ENCODE measurements at places on chromosomes 2 and 18.

- DNase-seq: peak; percentile 57
Observed at GRCh38 chr2:30276455-30276911, 45.1 kb downstream of the LBH start.

- DNase-seq: no peak
Observed at GRCh38 chr2:178478130-178478438, 316 bp downstream of the FKBP7 start.

DNA sequence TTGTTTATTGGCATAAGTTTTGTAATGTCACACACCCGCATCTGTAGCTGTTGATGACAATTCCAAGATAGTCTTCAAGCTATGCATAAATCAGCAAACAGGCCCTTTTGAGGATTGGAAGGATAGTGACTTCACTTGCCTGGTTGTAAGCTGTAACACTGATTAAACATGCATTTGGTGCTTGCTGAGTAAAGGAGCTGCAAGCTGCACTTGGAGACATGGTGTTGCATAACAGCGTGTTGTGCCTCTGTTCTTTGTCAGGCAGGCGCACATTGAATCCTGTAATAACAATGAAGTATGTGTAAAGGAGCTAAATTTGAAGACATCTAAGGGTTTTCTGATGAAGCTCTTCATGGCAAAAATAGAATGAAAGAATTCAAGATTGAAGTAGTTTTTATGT, 68.7 kb upstream of the TTC27 start:
- no peak for DNase-seq

GRCh38 chr2:241001413-241002274, 3.2 kb downstream of the SNED1 start:
- no peak for DNase-seq

- DNase-seq: no peak
Observed at GRCh38 chr2:219272995-219273394, 6.2 kb upstream of the DNAJB2 start.

DNA sequence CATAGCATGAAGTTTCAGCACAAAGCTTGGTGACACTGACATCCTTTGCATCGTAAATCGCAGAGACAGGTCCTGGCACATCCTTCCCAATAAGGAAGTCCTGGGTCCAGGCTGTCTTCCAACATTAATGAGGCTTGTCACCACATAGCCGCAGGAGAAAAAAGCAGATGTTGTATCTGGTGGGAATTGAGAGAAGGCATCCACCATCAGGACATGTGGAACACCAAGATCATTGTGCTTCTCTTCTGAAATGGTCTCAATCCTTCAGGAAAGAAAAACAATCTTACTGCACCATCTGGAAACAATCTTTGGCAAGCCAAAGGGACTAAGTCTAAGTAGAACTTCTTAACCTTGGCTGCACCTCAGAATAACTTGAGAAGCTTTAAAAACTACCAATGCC, 119.0 kb upstream of the ARHGAP28 start:
- no peak for DNase-seq

DNA sequence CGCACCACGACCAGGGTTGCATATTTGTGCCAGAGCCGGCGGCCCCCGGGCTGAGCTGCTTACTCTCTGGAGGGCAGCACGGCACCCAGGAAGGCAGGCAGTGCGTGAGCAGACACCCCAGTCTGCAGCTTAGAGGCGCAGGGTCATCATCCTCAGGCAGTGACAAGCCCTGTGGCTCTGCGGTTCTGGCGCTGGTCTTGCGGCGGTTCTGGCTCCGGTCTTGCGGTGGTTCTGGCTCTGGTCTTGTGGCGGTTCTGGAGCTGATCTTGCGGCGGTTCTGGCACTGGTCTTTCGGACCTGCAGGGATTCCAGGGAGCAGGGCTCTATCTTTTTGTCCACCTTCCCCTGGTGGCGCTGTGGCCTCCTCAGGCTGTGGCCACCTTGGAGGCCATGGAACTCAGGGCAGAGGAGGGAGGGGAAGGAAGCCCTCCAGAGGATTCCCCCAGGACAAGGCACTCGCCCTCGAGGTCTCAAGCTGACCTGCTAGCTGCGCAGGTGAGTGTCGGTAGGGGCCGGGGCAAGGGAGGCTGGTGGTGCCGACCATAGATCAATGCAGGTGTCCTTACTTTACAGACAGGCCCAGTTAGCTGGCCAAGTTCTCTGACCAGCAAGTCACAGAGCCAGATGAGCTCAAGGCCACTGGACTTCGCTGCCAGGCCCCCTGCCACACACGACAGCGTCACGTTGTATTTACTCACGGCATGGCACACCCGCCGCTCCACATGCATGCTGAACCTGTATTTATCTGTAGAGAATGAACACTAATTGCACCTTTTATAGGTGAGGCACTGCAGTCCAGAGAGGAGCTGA, 14.9 kb downstream of the ESPNL start:
- DNase-seq: no peak

DNA sequence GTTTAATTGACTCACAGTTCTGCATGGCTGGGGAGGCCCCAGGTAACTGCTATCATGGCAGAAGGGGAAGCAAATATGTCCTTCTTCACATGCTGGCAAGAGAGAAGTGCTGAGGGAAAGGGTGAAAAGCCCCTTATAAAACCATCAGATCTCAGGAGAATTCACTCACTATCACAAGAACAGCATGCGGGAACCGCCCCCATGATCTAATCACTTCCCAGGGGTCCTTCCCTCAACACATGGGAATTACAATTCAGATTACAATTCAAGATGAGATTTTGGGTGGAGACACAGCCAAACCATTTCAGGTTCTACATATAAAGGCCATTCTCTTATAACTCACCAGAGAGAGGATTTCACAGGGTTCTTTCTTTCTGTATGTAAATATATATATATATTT, 62.9 kb downstream of the VRK2 start:
- DNase-seq: no peak

- DNase-seq: peak; percentile 54
Observed at GRCh38 chr2:218658671-218659257, 659 bp downstream of the ZNF142 start.

GRCh38 chr2:232592772-232593395, 40.5 kb upstream of the EFHD1 start:
- peak; percentile 12 for DNase-seq

GRCh38 chr2:62475172-62476011, 30.6 kb downstream of the TMEM17 start:
- DNase-seq: no peak

GRCh38 chr2:100903534-100904258, 83.8 kb downstream of the NPAS2 start:
- DNase-seq: no peak

GRCh38 chr2:85579266-85579935, 2.0 kb downstream of the VAMP8 start:
- no peak for DNase-seq

DNA sequence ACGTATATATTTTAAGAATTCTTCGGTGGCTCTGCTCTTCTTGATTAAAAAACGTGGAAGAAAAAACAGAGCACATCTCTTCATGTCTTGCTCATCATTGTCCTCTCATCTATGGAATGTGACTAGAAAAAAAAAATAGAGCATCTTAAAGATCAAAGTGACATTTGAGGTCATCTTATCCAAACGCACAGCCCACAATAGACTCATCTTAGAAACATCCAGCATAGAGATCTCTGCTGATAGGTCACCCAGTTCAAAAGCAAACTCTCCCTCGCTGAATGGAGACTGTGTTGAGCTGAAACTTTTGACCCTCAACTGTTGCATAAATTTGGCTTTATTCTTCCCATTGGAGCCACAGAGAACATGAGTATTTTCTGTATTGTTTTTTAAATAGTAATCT, 65.2 kb downstream of the CMPK2 start:
- DNase-seq: no peak

- no peak for DNase-seq
Observed at GRCh38 chr2:101251844-101252407, 760 bp upstream of the CNOT11 start.

- no peak for DNase-seq
Observed at GRCh38 chr2:168633895-168634294, 168.5 kb upstream of the NOSTRIN start.

GRCh38 chr2:92073815-92074548, 2797.2 kb upstream of the TEKT4 start:
- no peak for DNase-seq

GRCh38 chr2:23355001-23355400, 30.0 kb upstream of the KLHL29 start:
- DNase-seq: no peak

GRCh38 chr2:172408143-172408766, 19.1 kb upstream of the ITGA6 start:
- DNase-seq: no peak

GRCh38 chr2:16139663-16140615, 199.6 kb downstream of the MYCN start:
- DNase-seq: no peak

DNA sequence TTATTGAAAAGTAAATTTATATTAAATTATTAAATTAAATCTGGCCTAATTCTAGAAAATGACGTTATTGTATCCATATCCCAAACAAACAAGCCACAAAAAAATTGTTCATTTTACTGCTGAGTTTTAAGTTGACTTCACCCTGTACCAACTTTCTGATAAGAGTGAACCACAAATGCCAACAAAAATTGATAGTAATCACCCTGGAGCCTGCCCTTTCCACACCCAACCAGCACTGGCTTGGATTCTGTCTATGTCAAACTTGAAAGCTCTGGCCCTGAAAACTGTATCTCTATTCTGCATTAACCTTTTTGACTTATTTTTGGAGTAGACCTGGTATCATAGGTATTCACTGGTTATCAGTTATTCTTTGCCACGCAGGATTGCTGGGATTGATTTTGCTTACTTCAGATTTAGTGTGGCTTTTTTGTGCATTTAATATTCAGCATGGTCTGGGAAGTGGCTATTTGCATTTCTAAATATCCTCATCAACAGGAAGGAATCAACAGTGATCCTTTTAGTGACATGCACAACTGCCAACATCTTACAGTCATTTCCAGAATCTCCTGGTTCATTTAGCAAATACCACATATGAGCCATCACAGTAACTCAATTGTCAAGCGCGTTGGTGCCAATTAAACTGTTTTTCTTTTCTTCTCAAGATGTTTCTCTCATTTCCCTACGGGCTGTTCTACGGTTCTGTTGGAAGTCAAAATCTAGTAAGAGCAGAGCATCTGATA, 11.4 kb upstream of the SRBD1 start:
- DNase-seq: no peak

- no peak for DNase-seq
Observed at GRCh38 chr2:183964565-183964964, 633.8 kb upstream of the ZNF804A start.

DNA sequence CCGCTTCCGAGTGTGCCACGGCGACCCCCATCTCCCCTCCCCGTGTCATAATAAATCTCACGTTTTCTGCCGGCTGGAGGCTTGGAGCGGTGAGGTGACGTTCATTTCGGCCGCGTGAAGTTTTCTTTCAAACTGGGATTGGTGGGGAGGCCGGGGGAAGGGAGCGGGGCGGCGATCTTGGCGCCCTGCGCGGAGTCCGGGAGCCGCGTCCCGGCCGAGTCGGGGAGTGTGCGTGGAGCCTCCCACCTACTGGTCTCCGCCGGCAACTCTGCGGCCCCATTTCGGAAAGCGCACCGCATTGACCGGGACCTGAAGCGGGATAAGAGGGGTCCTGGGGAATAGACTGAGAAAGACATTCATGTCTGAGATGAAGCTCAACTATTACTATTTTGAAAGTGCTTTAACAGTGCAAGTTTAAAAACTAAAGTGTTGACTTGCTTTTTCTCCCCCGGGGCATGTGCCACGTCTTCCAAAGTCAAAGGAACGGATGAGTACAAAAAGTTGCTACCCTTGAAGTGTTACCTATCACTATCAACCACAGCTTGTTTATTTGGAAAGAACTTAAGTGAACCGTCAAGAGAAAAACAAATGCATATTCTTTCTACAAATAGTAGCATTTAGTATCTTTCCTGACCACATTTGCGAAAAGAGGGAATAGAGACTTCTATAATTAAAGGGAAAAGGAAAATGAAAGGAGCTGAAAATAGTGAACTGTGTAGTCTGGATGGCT, 818 bp upstream of the IKZF2 start:
- DNase-seq: no peak

DNA sequence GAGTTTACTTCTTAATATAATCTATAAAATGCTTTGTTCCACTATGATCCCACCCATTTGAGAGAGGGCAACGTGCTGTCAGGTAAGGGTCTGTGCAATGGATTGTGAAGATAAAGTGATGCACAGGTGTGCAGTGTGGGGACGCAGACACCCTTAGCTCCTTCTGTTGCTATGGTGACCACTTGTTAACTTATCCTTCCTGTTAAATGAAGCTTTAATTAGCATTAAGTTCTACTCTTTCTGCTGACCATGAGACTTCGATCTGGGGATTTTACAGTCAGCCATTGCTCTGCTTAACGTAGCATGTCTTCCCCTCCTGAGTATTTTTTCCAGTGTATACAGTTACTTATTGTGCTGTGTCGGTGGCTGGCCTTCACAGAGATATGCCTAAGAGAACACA, 23.1 kb upstream of the ALKAL2 start:
- DNase-seq: no peak

DNA sequence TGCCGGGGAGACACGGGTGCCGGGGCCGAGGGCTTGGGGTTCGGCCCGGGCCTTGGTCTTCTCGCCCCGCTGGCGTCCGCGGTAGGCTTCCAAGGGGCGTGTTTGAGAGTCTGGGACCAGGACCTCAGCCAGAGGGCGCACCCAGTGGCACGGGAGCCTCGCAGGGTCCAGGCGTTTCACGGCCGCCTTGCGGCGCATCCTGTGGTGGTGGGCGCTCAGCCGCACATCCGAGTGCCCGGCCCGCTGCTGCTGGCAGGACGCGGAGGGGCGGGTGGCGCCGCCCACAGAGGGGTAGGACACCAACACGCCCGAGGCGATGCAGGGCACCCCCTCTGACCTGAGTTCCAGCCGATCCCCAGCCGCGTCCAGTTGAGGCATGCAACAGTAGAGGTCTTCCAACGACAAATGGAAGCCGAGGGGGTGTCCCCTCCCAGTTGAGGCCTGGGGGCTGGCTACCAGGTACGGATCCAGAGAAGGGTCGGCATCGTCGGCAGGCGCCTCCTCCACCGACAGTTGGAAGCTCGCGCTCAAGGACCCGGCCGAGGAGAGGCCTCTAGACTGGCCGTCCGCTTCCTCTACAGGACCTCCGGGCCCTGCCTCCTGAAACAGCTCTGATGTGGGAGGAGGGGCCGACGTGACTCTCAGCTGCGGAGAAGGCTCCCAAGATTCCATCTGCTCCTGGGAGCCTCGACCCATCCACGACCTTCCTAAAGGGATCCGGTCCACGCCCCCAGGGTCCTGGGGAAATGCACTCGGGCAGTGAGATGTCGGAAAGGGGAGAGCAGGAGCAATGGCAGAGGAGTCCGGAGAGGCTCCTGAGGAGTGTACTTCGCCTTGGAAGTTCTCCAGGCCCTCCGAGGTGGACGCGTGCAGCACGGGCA, 6.3 kb downstream of the C2orf81 start:
- no peak for DNase-seq
